GM06990 (cell line): ENCODE measurements at places on chromosomes 4 and X.

DNA sequence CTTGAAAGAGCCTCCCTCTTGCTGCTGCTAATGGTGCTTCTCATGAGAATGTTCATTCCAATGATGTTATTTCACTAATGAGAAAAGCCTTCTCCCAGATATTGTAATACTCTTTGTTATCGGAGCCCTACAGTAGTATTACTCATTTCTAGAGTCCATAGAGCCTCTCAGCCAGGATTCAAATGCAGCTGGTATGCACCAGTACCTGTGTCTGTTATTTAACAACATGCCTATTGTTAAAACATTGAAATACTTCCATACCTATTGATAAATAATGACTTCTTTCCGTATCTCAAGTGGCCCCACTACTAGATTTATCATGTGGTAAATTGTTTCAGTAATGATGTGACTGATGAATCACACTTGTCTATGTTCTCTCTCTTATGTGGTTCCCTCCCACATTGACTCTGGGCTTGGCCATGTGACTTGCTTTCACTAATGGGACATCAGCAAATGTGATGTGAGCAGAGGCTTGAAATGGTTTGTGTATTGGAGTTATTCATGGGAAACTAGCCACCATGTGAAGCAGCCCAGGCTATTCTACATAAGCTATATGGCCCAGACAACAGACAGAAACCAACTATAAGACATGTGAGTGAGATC, 207.6 kb downstream of the THOC2 start:
- DNase-seq = no peak

DNA sequence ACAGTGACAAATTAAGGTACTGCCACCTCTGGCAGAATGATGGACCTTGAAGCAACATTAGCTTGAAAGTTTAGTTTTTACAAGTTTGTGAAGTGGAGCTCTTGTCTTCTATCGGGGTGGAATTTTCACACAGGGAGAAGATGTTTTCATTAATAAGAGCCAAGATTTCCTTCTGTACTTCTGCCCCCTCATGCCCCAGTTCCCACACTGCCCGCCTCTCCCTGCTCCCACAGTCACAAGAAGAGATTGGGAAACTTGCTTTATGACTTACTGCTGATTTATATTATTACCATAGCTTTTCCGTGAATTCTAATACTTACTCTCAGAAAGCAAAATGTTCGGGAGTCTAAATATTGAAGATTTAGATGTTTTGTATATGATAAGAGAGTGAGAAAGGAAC, 539.8 kb upstream of the ARX start:
- DNase-seq = no peak

- DNase-seq = no peak
These were observed 65.7 kb downstream of the CLCN5 start for GRCh38 chrX:49988143-49988542.

- no peak for DNase-seq
These were observed 18.4 kb upstream of the FHDC1 start for GRCh38 chr4:152917543-152918395.

GRCh38 chr4:42268824-42269223, 116.4 kb upstream of the BEND4 start:
- DNase-seq = no peak

DNA sequence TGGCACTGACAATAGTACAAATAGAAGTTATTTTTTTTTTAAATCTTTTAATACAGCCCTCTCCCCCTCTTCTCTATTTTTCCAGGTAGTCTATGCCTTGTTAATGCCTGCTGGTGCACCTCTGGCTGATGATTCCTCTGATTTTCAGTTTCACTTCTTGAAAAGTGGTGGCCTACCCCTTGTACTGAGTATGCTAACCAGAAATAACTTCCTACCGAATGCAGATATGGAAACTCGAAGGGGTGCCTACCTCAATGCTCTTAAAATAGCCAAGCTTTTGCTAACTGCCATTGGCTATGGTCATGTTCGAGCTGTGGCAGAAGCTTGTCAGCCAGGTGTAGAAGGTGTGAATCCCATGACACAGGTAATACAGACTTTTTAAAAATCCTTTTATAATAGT, 99.1 kb downstream of the USP9X start:
- peak; percentile 5 for DNase-seq

- no peak for DNase-seq
These were observed 7.4 kb downstream of the SLC9B1 start for GRCh38 chr4:103012060-103012459.

DNA sequence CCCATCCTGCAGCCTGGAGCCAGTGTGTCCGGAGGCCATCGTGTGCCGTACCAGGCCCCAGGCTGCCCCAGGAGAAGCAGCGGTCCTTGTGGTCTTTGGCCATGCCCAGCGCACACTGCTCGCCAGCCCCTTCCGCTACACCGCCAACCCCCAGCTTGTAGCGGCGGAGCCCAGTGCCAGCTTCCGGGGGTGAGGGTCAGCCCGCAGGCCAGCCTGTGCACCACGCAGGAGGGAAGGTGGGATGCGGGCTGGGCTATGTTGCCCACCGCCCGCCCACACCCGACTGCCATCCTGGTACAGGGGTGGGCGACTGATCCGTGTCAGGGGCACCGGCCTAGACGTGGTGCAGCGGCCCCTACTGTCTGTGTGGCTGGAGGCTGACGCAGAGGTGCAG, 7.6 kb upstream of the SRPK3 start:
- no peak for DNase-seq

DNA sequence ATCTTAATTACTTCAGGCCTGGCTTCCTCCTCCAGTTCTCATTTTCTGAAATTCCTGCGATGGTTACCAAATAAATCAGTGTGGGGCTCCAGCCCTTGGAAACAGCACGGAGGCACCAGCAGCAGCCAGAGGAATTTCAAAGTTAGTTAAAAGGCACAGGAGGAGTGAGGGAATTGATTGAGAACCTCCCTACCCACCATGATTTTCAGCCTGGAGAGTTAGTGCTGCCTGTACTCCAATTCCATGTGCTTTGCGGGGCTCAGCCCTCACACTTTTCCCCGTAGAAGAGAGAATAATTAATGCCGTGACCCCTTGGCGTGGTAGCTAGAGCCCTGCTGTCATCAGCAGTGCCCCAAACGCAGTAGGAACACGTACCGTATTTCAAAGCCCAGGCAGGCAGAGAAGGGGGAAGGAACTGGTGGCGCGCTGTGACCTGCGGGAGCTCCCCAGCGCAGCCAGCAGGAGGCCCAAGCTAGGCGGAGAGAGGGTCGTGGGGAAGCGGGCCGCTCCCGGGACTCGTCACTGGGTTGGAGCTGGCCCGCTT, 84.0 kb upstream of the IGFBP7 start:
- DNase-seq = no peak

- peak; percentile 24 for DNase-seq
These were observed 490.6 kb downstream of the IL15 start for GRCh38 chr4:142126890-142127497.

DNA sequence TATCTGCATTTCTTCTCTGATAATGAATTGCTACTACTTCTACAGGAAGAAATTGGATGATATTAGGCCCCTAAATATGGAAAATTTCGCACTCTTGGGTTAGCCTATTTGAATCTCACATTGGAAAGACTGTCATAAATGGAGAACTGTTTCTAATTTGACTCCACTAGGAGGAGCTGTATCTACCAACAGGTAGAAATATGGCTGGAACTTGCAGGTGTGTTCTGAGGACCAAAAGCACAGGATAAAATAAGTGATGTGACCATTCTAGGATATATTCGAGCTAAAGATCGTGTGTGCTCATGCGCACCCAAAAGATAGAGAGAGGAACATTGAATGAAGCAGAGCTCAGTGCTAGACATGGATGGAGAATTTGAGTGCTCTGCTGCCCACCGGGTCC, 4.8 kb upstream of the NKAP start:
- DNase-seq = no peak

DNA sequence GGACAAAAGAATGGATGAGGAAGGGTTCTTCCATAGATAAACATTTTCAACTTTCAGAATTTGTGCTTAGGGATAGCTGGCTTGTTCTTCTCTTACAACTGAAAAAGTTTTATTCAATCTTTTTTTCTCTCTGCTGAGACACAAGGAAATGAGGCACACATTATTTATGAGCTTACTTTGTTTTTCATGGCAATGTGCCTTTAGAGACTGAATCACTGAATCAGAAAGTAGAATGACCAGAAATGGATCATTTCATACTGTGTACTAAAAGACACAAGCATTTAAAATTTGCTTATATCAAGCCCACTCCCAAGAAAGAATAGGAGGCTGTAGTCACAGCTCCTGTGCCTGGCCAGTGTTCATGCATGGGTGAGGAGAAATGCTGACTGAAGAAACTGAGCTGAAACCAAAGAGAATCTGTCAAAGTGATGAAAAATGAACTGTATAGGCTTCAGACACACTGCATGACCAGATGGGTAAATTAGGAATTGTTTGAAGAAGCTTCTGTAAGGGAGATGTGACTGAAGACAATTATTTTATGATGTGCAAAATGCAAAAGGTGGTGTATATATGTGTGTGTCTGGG, 413.8 kb downstream of the RAPGEF2 start:
- DNase-seq = no peak

DNA sequence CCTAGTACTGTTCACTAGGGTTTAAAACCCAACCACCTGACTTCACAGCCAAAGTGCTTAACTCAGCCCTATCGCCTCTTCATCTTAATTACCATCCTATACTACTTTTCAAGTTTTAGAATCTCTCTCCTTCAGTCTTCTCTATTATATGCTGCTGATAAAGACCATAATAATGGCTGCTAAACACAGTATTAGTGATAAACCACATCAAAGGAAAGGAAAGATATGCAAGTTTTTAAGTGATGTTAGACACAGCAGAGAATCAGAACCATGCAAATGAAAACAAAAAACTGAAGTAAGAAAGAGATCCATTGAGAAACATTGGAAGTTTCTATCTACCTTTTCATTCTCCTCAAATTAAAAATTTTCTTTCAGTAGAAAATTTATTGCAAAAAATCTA, 100.8 kb downstream of the REELD1 start:
- DNase-seq = no peak

DNA sequence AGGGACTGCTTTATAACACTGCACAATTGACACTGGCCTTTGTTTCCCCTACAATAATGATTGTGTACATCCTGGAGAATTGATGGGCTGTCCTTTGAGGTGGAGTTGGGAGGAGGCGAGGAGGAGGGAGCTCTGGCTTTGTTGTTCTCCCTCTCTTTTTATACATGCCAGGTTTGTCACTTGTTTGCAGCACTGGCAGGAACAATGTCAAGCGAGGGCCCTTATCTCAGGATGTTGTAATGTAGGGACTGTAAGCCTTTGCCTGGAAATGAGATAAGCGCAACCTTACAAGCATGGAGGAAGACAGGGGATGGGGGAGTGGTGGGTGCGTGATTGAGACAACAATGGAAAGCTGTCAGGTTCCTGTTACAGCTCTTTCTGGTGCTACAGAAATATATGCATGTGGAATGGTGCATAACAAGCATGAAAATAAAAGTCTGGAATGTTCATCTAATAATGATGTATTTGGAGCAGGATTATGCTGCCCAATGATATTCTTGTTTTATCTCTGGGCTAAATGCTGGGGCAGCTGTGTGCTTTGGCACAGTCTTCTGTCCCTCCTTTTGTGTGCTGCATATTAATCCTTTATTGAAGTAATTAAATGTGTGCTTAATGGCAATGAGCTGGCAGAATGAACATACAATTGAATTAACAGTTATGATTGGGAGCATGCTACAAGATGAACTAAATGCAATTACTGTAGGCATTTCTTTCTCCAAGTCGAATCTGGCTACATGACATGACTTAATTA, 294.4 kb downstream of the GPAT3 start:
- no peak for DNase-seq

- no peak for DNase-seq
These were observed 102.0 kb downstream of the PTTG2 start for GRCh38 chr4:38062088-38062775.

- DNase-seq = no peak
These were observed 343.9 kb downstream of the ADGRL3 start for GRCh38 chr4:61543976-61544375.

- no peak for DNase-seq
These were observed 29.1 kb downstream of the TBC1D14 start for GRCh38 chr4:6938647-6939271.

DNA sequence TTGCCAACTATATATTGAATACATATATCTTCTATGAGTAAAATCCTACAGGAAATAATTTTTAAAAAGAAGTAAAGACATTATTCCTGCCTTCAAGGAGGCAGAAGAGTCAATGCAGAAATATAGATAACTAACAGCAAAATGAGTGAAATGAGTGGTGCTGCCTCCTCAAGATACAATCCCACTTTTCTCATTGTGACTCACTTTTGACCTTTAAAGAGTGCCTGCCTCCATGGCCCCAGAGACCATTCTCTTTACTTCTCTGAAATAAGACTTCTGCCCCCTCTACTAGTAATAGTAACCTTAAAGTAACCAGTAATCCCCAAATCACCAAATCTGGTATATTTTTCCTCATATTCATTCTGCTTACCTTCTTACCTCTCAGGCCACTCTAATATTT, 15.5 kb downstream of the SLC10A7 start:
- no peak for DNase-seq

DNA sequence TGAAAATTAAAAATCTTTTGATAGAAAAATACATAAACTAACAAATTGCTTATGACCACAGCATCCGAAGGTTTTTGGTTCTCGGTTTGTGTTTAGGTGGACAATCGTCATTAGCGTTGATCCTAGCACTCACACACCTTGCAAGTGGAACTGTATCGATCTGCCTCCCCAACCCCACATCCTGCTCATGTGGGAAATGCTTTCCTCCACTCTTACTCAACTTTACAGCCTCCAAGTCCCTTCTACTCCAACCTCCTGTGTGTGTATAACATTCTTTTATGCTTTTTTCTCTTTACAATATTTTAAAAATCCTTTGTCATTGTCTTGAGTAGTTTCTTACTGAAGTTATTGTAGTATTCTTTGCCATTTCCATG, 15.6 kb upstream of the TMEM131L start:
- DNase-seq = no peak

DNA sequence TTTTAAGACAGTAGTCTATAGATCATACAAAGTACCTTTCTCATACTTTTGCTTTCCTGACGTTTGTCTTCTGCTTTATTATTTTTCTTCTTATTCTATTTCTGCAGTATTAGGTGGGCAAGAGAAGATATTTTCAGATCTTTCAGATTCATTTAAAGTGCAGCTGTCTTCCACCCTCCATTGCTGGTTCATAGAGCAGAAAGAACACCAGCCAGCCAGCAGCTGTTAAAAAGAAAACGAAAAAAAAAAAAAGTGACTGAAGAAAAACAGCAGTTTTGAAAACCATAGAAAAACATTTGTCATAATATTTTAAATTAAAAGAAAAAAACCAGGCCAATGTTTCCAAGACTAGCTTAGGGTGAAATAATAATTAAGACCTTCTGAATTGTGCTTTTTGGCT, 42.9 kb downstream of the SMAD1 start:
- DNase-seq = no peak

DNA sequence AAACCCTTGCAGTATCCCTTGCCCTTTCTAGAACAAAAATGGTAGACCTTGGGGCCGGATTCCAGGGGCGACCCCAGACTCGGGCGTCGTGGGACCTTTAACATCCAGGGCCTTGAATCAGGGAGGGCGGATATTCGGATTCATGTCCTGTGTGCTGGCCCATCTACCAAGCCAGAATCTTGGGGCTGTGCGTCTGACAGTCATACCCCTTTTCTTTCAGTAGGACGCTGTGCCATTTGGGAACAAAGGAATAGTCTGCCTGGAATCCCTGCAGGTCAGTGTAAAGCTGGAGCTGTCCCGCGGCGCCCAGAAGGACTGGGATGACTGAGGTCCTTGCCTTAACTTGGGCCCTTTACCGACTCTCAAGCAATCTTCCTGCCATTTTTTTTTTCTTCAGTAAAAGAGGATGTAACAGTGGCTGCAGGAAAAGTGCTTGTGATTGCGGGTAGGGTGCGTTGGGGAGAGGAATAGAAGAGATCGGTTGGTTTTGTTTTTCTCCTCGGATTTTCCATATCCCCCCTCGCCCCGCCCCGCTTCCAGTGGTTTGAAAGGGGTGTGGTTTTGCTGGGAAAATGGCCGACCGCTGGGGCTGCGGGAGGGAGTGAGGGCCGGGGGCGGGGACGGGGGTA, 518 bp downstream of the ARMCX1 start:
- no peak for DNase-seq
